ENCODE measurements at places on chromosomes 12 and 14.
A peak's percentile ranks its signal among the peaks of the same experiment; 100 is the strongest.

- no peak for DNase-seq
Observed at GRCh38 chr12:31922341-31923062, 36.7 kb upstream of the RESF1 start.

DNA sequence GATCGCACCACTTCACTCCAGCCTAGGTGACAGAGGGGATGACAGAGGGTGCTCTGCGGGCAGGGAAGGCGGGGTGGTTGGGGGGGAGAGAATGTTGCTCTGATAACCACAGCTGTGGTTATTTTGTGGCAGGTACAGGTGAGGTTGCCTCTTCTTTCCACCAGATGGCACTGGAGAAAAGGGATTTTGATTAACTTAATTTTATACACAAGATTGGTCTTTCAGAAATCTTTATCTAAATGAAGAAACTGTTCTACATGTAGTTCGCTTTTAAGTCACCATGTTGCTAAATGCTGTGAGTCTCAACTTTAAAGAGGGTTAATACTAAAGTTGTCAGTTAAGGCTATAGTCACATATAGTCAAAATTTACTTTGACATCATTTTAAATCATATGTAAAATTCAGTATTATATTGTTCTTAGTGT lies 25.7 kb downstream of the FGF23 start:
- no peak for DNase-seq

DNA sequence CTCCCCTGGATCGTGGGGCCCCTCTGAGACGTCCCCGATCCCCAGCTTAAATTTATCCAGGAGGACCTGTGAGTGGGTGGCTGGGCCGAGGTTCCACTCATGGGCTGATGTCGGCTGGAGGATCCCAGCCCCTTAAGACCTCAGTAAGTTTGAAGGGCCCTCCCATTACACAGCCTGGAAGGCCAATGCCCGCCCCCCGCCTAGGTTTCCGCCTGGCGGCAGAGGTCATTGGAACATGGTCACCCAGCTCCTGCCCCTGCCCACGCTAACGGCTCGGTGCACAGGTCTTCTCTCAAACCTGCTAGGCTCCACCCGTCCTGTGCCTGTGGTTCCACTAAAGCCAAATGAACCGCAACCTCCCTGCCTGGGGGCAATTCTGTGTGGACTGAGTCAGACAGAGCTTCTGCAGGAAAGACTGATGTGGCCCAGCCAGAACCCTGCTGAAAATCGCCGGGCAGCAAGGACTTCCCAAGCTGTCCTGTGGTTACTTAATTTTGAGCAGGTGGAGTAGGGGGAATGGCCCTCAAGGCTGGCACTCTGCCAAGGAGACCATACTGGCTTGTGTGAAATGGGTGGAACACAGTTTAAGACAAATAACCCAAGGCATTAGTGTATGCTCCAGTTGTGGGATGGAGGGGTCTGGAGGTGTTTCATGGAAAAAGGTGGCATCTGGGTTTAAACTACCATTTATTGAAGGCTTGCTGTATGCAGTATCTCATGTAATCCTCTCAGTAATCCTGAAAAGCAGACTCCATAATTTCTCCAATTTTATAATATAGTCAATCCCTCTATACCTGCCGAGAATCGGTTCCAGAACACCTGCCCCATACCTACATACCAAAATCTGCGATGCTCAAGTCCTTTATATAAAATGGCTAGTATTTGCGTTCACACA lies 903 bp upstream of the NT5DC3 start:
- peak; percentile 70 for DNase-seq

DNA sequence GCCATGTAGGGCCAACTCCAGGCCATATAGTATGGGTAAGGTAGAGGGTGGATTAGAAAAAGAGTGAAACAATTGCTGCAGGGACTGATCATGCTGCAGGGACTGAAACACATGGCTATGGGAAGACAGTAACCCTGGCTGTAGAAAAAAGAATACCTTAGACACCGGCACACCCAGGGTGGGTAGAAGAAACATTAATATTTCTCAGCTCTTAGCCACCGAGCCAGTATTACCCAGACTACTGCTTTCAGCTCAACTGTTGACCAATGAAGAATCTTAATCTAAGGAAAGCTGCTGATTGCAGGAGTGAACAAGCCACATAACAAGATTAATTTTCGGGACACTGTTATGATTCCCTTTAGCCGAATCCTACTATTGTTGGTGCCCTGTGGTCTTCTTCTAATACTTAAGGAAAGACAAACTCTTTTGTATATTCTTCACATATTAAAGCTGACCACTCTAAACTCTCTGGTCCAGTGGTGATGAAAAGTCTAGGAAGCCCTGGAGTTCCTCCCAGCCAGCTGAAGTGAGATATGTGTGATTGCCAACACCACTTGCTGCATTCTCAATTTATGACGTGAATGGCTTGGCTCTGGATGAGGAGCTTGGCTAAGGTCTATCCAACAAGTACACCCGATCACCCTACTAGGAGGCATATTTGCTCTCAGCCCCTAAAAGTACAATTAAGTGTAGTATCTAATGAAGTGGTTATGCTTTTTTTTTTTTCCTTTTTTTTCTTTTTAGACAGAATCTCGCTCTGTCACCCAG lies 69.2 kb downstream of the NOVA1 start:
- peak; percentile 6 for DNase-seq
